Stimulated activated CD4-positive, alpha-beta T cell treated with anti-CD3 and anti-CD28 coated beads, Interleukin-1b, Interleukin-23, amount 100 ng/mL, for 1 hour (primary cell): ENCODE measurements at places on chromosomes 4 and X.

DNA sequence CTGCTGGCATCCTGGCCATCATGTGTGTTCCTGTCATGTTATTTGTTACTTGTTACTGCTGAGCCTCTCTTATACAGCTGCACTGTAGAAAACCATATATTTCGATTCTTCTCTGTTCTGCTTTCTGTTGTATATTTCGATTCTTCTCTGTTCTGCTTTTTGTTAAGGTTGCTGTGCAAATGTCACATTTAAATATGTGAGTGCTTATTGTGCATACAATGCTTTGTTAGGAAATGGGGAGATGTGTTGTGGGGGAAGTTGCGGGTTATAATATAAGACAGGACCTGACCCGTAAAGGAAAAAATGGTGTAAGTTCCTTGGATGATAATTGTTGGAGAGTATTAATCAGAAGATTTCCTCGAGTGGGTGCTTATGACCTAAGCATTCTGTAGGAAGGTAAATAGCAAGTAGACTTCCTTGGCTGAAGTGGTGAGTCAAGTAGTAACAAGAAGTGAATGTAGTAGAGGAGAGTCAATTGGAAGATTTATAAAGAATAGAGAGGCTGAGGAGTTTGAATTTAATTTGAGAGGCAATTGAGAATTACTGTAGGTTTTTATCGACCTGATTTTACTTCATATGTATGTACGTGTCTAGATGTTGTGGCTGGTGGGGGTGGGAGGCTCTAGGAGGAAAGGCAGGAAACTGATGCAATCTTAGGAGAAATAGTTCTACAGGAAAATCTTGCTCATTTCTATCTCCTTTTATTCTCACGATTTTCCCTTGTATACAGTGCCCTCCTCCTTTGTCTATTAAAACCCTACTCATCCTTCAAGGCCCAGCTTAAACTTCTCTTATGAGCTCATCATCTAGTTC, 8.5 kb downstream of the OGT start:
- no peak for DNase-seq

- DNase-seq: no peak
Observed at GRCh38 chrX:73581002-73581628, 18.1 kb downstream of the CHIC1 start.

DNA sequence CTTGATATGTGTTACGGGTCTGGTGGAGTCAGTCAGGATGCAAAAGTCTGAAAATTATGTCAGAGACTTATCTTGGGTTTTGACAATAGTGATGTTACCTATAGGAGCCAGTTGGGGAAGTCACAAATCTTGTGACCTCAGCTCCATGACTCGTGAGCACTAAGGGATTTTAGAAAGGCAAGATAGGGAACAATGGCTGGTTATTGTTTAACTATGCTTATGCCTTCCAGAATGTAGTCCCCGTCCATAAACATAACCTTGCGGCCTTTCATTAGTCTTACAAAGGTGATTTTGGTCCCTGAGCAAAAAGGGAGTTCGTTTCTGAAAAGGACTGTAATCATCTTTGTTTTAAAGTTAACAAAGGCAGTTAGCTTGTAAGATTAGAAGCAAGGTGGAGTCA, 23.9 kb upstream of the GATB start:
- no peak for DNase-seq

- DNase-seq: no peak
Observed at GRCh38 chr4:123819362-123820035, 422.9 kb downstream of the SPRY1 start.

GRCh38 chr4:95190751-95191436, 357.9 kb downstream of the UNC5C start:
- no peak for DNase-seq

- no peak for DNase-seq
Observed at GRCh38 chrX:105190252-105190853, 30.1 kb downstream of the TEX13A start.

DNA sequence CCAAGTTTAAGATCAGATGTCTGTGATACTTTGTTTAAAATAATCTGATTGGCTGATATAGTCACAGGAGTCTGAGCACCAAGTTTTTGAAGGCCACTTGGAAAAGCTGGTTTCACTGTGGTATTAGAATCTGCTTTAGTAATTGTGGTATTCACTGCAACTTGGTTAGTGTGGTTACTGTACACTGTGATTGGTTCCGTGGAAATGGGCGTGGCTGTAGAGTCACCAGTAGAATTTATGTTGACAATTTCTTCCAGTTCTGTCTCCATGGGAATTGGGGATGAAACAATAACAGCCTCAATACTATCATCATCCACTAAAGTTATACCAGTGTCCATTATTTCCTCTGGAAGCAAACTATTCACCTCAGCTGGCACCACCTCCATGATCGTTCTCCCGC, 26.2 kb downstream of the LIN54 start:
- no peak for DNase-seq

- no peak for DNase-seq
Observed at GRCh38 chr4:183100827-183101226, 1.8 kb downstream of the WWC2 start.

DNA sequence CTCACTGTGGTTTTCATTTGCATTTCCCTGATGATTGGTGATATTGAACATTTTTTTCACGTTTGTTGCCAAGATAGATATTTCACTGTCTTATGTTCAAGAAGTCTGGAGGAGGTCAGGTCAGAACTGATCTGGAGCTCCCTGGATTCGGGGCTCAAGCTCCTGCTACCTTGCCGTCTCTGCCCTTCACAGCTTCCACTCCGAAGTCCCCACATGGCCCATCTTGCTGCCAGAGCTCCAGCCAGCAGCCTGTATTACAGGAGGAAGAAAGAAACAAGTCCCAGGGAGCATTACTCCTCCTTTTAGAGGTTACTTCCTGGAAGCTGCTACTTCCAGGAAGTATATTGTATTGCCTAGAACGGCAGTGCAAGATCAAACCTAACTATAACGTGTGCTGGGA, 17.9 kb upstream of the CDKN2AIP start:
- DNase-seq: no peak

GRCh38 chr4:98662626-98663225, 4.3 kb upstream of the TSPAN5 start:
- DNase-seq: no peak

GRCh38 chr4:7051905-7052304, 8.7 kb downstream of the TADA2B start:
- DNase-seq: no peak

DNA sequence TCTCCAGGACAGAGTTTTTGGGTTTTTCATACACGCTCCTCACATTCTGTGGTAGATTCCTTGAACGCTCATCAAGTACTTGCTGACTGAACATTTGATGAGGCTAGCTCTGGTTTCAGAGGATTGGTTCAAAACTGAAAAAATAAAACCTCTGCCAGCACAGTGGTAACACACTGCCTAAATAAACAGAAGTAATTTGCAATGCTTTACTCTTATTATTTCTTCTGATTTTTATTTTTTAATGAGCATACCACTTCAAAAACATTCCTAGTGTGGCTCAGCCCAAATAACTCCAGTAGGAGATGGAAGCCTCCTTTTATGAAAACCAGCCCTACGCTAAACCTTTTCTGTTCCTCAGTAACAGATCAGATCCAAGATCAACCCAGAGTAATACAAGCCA, 72.0 kb upstream of the INTU start:
- DNase-seq: no peak

- DNase-seq: no peak
Observed at GRCh38 chr4:14165222-14165920, 537.8 kb upstream of the BOD1L1 start.

DNA sequence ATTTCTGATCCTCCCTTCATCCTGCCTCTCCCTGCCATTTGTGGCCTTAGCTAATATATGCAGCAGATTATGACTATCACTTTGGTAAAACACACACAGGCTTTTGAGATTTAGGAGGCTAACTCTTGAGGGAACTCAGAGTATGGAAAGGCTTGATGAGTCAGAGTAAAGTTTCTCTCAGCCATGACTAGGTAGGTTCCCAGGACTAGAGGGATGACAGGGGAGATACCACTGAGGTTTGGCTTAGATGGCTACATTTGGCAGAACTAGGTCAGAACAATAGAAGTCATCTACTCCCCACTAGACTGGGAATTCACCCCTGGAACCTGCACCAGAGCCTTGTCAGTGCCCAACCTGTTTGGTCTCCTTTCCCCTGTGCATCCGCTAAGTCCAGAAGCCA, 585.7 kb downstream of the TLL1 start:
- DNase-seq: no peak

DNA sequence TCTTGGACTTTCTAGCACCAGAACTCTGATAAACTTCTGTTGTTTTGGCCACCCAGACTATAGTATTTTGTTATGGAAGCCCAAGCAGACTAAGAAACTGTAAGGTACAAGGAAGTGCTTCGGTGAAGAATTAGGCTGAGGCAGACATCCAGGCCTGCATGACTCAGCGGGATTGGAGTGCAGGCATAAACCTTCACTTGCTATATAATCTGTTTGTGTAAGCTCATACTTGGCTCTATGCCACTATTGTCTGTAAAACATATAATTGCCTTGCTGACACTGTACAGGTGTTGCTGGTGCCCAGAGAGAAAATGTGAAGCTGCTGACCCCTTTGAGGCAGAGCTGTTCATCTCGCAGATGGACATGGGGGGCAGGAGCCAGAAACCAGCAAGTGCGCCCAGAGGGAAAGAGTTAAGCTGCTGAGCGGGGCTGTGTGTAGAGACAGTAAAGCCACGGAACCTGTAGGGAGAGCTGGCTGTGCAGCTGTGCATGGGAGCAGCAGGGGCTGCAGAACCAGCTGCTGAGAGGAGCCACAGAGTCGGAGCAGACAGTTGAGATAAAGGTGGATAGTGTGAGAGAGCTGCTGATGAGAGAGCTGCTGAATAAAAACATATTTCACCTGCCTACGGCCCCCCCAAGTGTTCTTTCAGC, 96.2 kb downstream of the RBM46 start:
- no peak for DNase-seq

DNA sequence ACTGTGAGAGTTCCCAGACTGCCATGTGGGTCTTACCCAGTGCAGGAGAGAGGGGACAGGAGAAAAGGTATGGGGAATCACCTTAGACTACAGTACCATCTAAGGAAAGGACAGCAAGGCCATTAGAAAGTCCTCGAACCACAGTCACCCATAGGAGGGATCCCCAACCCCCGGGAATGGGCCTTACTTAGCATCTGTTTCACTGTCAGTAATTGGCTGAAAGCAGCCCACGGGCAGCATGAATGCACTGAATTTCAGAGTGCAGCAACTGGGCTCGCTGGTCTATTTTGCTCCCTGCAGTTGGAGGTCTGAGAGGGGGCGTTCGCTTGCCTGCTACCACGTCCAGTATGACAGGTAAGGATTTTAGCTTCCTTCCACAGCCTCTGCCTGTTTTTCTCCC, 50.4 kb upstream of the KLHL8 start:
- no peak for DNase-seq

DNA sequence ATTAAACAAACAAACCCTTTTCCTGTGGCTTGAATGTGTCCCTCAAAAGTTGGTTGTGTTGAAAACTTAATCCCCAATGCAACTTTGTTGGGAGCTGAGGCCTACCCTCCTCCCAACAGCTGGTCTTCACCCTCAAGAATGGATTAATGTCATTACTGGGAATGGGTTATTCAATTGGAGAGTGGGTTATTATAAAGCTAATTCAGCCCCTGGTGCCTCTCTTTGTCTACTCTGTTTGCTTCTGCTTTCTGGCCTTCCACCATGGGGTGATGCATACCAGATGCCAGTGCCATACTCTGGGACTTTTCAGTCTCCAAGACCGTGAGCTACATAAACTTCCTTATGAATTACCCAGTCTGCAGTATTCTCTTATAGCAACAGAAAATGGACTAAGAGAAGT, 706.5 kb downstream of the CCSER1 start:
- DNase-seq: no peak

DNA sequence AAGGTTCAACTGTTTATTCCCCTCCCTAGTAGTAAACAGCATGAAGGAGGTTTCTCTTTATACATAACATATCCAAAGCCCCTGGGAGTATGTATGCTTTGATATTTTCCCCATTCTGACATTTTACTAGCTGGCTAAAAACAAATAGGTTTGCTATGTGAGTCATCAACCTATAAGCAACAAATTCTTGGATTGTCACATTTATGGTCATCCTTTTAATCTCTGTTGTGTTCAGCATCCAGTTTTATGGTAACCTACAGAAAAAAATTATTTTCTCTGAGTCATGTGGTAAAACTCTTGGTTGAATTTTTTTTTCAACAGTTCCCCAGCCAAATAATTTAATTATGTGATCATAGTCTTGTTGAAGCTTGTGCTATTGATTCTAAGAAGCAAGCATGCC, 734.1 kb downstream of the ADGRL3 start:
- no peak for DNase-seq

- DNase-seq: no peak
Observed at GRCh38 chr4:60952921-60953320, 247.2 kb upstream of the ADGRL3 start.

- no peak for DNase-seq
Observed at GRCh38 chrX:40101430-40101802, 3.7 kb upstream of the BCOR start.

DNA sequence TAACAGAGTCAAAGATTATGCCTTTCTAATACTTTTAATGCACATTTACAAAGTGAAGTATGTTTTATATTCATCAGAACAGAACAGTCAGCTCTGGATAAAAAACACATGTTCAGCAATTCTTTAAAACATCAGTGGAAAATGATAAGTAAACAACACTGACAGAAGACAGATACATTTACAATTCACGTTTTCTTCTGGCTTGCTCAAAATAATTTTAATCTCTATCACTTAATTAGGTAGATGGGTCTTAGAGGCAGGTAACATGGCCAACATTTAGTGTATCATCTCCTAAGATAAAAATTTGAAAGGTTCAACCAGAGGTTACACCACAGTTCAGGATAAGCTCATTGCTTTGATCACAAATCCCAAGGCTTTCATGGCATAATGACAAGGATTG, 156.8 kb upstream of the MAB21L2 start:
- DNase-seq: no peak

DNA sequence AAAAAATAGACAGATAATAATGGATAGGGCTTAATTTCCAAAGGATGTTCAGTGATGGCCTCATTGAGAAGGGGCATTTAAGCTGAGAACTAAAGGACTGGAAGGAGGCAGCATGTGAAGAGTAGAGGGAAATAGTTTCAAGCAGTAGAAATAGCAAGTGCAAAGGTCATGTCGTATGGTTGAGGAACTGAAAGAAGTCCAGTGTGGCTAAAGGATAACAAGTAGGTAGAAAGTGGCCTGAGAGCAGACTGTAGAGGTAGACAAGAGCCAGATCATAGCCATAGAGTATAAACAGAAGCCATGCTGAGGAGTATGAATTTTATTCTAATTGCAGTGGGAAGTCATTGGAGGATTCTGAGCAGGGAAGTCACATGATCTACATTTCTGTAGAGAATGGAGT, 72.3 kb downstream of the GRIA3 start:
- DNase-seq: no peak

- DNase-seq: no peak
Observed at GRCh38 chr4:7266525-7267292, 74.4 kb downstream of the SORCS2 start.

- no peak for DNase-seq
Observed at GRCh38 chr4:101855239-101855638, 64.7 kb downstream of the BANK1 start.

DNA sequence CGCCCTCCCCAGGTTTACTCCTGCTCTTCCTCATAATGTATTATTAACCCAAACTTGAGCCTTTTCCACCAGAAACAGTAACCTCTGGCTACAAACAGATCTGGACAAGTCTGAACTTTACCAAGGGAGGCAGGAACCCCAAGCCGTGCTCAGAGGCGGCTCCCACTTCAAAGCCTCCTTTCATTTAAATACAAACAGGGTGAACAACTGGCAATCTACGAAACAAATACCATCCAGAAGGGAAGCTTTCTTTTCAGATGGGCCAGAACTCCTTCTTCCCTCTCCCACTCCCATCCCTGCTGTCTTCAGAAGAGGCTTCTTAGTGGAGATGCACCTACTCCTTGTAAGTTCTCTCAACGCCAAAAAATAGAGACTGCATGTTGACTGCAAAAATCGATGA, 2.1 kb upstream of the GPC4 start:
- no peak for DNase-seq
